GM12878 (cell line): ENCODE measurements at places on chromosomes 4 and X.

DNA sequence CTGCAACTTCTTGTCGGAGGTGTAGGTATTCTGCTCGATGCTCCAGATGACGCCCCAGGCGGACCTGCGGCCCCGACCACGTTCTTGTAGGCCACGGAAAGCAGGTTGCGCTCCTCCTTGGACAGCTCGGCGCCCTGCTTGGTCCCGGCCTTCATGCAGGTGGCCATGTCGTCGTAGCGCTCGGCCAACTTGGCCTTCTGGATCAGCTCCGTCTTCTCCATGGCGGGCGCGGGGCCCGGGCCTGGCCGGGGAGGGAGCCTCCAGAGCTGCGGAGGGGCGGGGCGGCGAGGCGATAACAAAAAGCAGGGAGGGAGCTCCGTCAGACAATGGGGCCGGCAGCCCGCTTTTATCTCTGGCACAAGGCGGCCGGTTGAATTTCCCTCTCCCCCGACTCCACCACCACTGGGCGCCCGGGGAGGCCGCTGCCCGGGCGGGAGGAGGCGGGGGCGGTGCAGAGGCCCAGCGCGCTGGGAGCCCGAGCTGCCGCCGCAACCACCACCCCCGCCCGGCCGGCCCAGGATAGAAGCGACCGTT lies 28.3 kb upstream of the DRP2 start:
- no peak for DNase-seq

DNA sequence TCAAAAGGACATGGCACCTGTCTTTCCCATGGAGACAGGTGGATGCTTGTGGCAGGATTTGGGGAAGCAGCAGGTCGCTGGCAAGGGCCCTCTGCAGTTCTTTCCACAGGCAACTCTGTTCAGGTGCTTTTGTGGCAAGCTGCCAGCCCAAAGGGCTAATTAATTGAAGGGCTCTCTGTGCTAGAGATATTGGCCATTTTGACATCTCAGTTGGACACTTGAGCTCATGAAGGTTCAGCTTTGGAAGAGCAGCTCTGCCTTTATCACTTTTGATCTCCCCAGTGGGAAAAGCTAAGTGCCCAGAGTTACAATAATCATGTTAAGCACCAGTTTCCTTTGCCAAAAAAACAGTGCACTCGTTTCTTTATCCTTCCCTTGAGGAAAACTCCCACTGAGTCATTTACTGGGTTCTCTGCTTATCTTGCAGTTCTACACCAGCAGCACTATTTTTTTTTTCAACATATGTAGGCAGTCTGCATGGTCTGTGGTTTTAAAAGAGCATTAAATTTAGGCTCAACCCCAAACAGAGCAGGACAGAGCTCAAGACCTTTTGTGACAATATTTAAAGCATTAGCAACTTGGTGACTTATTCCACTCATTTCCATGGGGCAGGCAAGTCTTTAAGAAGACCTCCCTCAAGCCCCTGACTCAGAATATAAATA lies 336.4 kb upstream of the RASGEF1B start:
- no peak for DNase-seq

- no peak for DNase-seq
These were observed 609.5 kb upstream of the FAT1 start for GRCh38 chr4:187333151-187333550.

- no peak for DNase-seq
These were observed 60.5 kb upstream of the CITED1 start for GRCh38 chrX:72366178-72366577.

- no peak for DNase-seq
These were observed 924 bp upstream of the IRAK1 start for GRCh38 chrX:154020536-154021115.

DNA sequence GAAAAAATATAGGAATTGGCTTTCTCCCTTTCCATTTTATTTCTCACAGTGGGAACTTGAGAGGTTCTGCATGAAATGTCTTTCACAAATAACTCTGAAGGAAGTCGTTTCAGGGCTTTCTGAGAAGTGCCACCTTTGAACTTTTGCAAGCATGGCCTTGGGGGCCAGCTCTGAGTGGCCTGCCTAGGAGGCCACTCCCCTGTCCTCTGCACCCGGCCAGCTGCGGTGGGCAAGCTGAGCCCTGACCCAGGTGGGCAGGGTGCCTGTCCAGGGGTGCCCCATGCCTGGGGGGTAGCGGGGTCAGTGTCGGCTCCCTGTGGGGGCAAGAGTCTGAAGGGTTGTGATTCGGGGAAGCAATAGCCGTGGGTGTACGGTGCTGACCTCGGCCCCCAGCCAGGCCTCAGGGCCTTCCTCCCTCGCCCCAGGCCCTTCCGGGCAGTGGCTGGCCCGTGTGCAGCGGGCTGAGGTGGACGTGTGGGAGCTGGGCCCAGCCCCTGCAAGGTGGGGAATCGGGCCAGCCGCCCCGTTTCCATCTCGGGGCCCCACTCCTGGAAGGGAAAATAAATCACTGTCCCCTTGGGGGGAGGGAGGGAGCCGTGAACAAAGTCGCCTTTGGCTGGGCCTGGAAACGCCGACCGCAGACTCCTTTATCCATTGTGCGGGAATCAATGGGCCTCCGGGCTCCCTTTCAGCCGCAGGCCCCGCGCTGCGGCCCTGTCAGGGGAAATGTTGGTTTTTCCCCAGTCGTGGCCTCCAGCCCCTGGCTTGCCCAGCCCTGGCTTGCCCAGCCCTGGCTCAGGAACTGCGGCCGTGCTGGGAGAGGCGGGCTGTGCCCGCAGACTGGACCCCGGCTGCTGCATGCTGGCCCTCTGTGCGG lies 3.1 kb downstream of the FGFRL1 start:
- DNase-seq = no peak

DNA sequence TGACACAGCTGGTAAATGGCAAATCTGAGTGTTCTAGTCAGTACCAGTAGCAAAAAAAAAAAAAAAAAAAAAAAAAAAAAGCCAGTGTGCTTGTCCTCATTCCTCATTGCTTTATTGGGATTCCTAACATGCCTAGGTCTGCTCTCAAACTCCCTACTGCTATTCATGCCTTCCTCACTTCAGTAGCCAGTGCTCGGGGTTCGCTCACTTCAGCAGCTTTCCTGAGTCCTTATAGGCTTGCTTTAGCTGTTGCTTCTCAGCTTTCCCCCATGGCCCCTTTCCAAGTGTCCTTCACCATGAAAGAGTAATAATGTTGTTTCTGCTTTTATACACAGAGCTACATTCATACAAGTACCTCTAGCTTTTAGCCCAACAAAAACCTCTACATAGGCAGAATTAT lies 30.8 kb downstream of the SLITRK2 start:
- DNase-seq = no peak

DNA sequence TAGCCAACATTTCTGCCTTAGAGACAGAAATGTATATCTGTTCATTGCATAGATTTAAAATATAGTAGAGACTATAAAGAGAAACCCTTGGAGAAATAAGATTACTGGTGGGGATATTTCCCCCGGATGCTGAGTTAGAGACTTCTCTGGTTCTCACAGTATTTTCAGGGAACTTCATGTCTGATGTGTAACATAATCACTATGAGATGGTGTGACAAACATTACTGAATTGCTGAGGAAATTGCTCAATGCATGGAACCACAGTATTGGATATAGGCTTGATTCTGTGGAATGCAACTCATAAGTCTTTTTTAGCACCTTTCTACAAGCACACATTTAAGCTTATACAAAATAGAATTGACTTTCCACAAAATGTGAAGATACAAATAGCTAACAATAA lies 152.7 kb downstream of the SOWAHB start:
- no peak for DNase-seq

- no peak for DNase-seq
These were observed 167.5 kb upstream of the SLC7A11 start for GRCh38 chr4:138409670-138410069.

- DNase-seq = no peak
These were observed 13.1 kb upstream of the ANXA5 start for GRCh38 chr4:121709766-121710405.

- DNase-seq = no peak
These were observed 109.4 kb upstream of the AFAP1 start for GRCh38 chr4:8048856-8049676.

GRCh38 chr4:53617101-53617680 lies 25.9 kb upstream of the LNX1 start:
- no peak for DNase-seq

DNA sequence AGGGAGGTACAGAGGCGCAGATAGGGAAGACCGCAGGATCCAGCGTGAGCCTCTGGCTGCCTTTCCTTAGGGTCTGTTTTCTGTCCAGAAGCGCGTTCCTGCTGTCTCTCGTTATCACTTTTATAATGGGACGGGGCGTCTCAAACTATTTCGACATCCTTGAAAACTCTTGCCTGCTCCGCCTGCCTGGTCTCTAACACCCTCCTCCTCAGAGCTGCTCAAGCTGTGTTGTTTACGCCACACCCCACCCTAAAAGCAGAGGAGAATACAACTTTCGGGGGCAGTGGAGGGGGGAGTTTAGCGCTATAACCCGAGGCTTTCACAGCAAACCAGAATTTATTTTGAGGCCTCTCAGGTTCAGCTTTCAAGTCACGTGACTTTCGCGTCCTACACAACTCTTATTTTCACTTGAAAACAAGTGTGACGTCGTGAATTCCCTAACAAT lies 646 bp upstream of the FAM3A start:
- no peak for DNase-seq

GRCh38 chr4:2060611-2061185 lies 1.6 kb downstream of the NAT8L start:
- no peak for DNase-seq

GRCh38 chrX:150587585-150588503 lies 19.4 kb downstream of the MTM1 start:
- DNase-seq = no peak
